ENCODE measurements at places on chromosomes 6 and 20.

DNA sequence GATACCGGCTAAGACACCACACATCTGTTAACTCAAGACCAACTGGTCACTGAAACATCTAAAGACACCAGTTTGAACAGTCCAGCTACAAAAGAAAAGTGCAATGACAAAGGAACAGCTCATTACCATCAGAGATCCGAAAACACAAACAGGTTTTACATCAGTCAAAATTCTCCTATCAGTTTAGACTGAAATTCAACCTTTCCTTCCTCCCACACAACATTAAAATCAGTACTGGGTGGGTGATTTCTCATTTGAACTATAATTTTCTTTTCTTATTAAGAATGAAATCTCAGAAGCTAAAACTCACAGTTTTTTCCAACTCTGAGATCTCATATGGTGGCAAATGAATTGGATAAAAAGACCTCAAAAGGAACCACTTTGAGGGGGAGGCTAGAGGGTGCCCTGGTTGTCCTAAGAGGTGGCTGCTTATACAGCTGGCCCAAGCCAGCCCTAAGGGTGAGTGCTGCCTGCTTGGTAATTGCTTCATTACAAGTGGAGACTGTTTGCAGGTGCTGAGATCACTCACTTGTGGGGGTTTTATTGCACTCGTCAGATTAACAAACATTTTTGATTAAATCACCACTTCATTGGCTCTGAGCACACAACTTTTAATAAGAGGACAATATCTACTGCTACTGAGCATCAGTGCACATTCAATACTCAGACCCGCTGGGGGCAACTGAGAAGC, 4.3 kb downstream of the CCDC167 start:
- DNase-seq = no peak

DNA sequence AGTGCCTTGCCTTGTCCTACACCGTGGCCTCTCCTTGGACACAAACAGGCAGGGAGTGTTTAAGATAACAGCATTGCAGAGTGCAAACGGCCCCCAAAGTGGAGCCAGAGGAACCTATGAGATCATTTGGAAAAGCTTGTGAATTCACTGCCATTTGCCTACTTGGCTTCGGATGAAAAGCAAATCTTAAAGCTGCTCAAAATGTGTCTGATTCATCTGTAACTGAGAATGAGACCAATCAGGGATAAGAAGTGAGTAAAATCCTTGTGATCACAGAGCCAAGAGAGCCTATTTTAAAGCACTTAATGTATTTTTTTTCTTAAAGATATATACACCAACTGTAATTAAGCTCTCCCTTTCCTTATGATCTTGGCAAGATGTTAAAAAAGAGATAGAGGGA, 65.7 kb upstream of the BACH2 start:
- DNase-seq = no peak

DNA sequence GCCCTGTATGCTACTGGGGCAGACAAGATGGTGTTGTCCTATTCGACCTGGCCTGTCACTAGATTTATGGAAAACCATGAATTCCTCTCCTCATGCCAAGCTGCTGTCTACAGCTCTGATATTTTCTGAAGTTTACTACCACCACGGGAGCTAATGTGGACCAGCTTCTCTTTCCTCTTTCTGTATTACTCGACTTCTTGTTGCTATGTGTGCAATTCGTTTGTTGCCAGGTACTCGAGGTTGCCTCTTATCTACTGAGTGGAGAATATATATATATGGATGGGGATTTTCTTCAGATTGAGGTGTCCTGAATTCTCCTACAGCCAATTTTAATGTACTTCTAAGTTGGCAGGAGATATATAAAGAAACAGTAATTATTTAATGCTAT, 34.7 kb downstream of the MAN1A1 start:
- DNase-seq = no peak

DNA sequence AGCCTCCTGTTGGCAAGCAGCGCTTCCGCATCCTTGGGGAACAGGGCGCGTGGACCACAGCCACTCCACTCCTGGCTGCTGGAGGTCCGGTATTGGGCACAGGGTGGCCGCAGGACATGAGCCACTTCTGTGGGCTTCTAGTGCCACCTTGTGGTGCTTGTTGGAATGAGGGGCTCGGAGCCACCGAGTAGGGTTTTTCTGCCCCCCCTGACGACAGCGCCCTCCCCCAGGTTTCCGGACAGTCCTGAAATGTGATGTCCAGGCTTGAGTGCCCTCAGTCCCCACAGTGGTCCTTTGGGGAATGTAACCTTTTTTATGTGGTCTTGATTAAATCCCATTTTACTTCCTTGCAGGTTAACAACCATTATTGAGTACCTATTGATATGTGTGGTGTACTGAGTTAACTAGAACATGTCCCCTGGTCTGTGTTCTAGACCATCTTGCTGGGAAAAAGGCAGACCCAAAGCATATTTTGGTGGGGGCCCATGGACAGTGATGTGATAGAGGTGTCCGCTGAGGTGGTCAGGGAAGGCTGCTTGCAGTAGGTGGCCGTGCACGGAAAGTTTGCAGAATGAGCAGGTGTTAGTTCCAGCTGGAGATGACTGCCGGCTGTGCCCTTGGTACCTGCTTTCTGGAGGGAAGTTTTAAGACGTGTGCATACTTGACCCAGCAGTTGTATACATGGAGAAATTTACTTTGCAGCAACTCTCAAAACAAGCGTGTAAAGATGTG, 70.0 kb downstream of the PTPN1 start:
- peak; percentile 54 for DNase-seq

GRCh38 chr6:3773678-3774298, 22.3 kb upstream of the PXDC1 start:
- DNase-seq = no peak

DNA sequence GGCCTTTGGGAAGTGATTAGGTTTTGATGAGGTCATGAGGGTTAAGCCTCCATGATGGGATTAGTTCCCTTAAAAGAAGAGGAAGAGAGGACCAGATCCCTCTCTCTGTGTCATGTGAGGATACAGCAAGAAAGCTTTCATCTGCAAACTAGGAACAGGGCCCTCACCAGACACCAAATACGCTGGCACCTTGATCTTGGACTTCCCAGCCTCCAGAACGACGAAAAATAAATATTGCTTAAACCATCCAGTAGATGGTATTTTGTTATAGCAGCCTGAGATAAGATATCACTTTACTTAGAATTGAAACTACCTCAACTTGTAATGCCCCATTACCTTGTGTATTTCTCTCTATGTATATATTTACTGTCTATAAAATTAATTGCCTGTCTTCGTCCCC, 65.4 kb upstream of the NNAT start:
- DNase-seq = no peak

- DNase-seq = no peak
Measured at GRCh38 chr6:165274611-165275010, 34.8 kb downstream of the C6orf118 start.

GRCh38 chr20:22629447-22629846, 45.1 kb upstream of the FOXA2 start:
- DNase-seq = no peak

- no peak for DNase-seq
Measured at GRCh38 chr20:57037689-57038088, 228.8 kb downstream of the BMP7 start.

DNA sequence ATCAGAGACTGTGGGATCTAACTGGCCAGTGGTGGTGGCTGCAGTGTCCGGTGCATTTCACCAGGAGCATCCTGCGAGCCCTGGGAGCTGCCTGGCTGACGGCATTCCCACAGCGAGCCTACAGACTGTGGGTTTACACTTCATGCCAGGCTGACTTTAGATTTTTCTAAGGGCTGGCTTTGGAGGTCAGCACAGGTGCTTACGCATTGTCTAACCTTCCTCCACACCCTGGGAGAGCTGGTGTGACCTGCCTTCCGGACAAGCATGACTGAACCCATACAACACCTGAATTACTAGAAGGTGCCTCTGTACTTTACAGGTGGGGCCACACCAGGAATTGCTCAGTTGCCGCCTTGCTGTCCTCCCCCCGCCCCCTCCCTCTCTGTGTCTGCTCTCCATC, 96.2 kb downstream of the RREB1 start:
- DNase-seq = no peak

- DNase-seq = no peak
Measured at GRCh38 chr6:135235716-135236115, 54.6 kb downstream of the MYB start.

DNA sequence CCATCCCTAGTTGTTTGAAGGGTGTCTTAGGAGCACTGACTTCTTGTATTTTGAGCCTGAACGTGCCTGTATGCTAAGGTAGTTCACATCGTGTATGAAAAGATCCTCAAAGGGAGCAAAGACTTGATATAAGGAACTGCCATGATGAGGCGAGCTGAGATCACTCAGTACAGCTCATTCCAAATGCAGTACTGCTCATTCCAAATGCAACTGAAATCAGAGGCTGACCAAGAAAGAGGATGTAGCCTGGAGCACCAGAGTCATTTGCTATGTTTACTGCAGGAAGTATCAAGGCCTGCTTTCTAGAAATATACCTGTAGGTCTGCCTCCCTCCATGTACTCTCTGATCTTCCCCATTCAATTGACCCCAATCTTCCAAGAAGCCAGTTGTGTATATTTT, 832.2 kb downstream of the EYS start:
- no peak for DNase-seq

DNA sequence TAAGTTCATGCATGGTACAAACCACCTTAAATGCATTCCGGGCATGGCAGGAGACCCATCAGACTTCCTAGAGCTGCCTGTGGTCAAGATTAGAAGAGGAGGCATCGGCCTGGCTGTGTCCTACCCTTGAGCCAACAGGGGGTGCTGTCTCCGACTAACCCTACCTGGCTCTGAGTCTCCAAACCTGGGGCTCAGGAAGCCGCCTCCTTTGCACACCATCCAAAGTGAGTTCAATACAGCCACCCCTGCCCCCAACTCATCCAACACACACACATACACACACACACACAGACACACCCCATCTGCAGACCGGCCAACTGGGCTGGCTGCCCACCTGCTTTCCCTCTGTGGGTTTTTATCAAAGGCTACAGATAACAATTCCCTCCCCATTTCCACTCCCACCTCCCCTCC, 77.0 kb downstream of the JPH2 start:
- no peak for DNase-seq

DNA sequence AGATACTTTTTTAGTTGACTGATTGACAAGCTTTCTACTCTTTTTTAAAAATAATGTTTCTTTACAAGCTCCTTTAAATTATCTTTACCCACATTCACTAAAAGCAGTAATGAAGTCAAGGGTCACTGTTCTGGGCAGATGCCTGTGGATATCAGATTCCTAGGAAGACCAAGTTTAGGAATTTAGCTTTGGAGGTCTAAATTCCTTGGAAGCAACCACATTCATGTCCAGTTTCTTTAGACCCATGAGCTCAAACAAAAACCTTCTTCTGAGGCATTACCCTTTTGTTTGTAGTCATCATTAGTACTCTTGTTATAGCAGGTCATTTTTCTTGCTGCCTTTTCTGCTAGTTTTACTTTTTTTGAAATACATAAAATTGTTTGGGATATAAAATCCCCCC, 462.9 kb upstream of the JAG1 start:
- no peak for DNase-seq

- no peak for DNase-seq
Measured at GRCh38 chr6:141531040-141531439, 601.7 kb upstream of the GJE1 start.

DNA sequence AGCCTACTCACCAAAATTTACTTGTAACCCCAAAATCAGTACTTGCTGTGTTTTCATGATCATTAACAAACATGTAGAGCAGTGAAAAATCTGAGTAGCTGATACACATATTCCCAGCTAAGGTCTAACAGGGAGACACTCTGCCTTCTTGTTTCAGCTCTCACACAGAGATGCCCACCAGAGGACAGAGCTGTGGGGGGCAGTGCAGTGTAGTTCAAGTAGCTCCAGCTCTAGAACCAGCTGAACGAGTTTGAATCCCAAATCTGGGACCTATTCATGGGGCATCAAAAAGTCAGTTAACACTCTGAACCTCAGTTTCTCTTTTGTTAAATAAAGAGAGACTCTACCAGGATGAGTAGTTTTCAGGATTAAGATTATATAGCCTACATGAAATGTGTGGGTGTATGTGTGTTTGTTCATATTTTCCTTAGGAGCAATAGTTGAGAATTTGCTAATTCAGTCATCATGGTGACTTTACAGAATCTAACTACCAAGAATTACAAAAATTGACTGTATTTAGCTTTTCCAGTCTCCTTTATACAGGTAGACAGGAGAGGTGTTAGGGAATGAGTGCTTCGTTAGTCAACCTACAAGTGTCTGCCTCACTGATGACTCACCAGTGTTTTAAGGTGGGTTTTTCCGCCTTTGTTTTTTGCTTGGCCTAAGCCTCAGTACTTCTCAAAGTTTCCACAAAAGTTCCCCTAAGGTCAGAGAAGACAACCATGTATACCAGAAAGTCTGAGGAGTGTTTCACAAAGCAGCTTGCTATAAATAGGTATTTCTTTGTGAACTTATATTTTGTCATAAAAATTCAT, 164.0 kb upstream of the RUNX2 start:
- DNase-seq = no peak

DNA sequence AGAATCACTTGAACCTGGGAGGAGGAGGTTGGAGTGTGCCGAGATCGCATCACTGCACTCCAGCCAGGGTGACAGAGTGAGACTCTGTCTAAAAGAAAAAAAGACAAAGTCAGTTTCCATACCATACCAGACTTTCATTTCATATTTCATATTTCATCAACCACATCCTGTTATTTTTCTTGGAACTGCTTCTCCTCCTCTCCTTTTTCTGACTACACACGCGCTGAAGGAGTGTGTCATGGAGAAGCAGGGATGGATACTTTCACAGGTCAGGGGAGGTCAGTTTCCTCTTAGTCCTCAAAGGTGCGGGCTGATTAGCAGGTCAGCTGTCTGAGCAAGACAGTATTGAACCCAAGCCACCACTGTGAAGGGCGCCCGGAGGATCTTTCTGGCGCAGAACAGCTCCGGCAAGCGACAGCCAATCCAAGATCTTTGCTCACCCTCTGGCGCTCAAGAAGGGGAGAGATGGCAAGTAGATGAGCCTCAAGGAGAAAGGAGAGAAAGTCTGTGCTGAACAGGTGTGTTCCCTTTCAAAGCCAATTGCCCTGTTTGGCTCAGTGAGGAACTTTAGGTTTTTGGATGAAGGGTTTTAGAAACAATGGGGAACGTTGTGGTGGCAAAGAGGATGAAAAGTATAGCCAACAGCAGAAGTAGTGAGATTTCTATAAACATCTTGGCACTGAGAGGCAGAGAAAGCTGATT, 18.9 kb upstream of the SYNJ2 start:
- no peak for DNase-seq

DNA sequence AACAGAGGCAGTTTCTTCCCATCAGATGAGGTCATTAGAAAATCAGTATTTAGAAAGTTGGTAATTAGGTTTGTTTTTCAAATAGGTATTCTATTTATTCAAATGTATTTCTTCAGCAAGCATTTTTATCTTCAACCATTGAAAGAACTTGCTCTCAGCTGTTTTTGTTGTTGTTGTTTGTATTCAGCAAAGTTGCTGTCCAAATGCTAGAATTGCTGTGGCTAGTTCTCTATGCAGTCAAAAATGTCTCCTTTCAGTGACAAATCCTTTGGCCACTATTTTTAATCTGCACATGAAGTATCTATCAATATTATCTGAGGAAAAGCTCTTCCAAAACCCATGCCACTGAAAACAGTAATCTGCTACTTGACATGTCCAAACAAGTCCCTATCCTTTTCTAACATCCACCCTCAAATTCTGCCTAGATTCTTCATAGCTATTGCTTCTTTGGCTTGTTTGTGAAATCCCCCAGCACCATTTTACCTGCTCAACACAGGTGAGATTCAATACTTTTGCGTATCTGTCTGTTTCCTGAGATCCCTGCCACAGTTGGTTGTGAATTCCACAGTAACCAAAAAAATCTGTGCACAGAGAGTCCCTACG, 1005.4 kb downstream of the GRIK2 start:
- no peak for DNase-seq

GRCh38 chr6:90249034-90249433, 47.6 kb downstream of the BACH2 start:
- DNase-seq = no peak
